ENCODE measurements at places on chromosomes 5 and 9.

DNA sequence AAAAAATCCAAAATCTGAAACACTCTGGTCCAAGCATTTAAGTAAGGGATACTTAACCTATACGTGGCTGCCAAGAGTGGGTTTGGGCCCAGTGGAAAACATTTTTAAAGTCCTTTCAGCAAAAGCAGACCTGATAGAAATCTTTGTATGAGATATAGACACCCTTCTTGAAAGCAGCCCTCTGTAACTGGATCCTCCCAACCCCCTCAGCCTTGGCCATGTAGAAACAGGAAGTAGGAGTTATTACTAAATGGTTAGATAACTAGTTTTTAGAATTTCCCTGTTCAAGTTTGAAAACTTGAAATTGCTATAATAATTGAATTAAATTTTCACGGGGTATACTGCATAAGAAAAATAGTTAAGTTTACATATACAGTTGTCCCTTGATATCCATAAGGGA, 111.3 kb upstream of the PCA3 start:
- peak; percentile 25 for DNase-seq

DNA sequence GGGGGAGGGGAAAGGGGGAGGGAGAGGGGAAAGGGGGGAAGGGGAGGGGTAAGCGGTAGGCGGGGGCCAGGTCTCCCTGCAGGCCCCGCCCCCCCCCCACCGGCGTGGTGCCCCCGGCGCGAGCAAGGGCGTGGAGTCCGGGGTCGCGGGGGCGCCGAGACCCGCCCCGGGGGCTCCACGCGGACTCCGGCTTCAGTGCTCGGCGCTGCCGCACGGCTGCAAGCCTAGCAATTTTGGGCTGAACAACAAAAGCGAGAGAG, 10.8 kb downstream of the C9orf50 start:
- DNase-seq, result no peak

- no peak for DNase-seq
Observed at GRCh38 chr5:152456815-152457443, 51.9 kb upstream of the NMUR2 start.

GRCh38 chr9:114272739-114273431, 50.0 kb upstream of the ORM1 start:
- no peak for DNase-seq

GRCh38 chr9:95450171-95451064, 66.4 kb downstream of the PTCH1 start:
- no peak for DNase-seq

GRCh38 chr9:76859860-76860259, 46.1 kb downstream of the PRUNE2 start:
- DNase-seq, result no peak

GRCh38 chr5:151740958-151741373, 17.5 kb downstream of the ATOX1 start:
- DNase-seq, result peak; percentile 77

- peak; percentile 68 for DNase-seq
Observed at GRCh38 chr5:55903121-55903701, 52.1 kb downstream of the IL31RA start.

DNA sequence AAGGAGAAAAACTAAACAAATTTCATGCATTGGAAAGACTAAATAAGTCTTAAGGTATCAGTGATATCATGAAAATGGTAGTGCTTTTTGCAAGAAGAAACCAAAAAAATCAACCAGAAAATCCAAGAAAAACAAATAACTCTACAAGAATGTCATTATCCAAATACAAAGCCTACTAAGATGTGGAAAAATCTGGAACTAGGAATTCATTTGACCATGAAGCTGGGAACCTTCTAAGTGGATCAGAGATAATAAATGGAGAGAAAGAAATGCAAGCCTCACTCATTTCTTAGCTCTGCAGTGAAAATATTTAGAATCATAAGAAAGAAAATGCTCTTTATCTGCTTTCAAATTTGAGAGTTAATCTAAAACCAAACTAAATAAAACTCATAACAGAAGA, 51.3 kb downstream of the RASEF start:
- DNase-seq, result peak; percentile 74
